ENCODE measurements at places on chromosomes 3 and 15.

DNA sequence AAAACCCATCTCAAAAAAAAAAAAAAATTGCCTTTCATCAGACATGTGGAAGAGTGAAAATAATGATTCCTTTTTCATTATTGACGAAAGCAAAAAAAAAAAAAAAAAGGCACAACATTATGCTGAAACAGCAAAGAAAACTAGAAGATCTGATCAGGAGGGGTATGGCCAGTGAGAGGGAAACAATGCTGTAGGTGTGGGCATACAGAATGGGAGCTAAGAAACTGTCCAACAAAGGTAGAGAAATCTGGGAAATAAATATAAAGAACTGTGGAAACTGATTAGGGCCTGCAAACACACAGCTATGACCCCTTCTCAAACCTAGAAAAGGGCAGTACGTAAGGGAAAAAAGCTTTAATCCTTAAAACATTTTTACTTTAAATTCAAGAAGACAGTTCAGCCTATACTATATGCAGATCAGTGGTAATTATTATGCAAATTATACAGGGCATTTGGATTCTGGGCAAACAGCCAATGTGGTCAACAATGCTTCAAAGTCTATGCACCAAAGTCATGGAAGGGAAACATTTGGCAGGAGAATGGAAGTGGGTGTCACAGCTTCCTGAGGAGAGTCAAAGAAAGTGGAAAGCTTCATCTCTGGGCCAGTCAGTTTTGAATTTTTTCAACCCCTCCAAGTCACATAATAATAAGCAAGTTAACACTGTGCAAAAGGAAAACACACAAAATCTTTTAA lies 68.3 kb upstream of the SLC12A8 start:
- peak; percentile 50 for DNase-seq

DNA sequence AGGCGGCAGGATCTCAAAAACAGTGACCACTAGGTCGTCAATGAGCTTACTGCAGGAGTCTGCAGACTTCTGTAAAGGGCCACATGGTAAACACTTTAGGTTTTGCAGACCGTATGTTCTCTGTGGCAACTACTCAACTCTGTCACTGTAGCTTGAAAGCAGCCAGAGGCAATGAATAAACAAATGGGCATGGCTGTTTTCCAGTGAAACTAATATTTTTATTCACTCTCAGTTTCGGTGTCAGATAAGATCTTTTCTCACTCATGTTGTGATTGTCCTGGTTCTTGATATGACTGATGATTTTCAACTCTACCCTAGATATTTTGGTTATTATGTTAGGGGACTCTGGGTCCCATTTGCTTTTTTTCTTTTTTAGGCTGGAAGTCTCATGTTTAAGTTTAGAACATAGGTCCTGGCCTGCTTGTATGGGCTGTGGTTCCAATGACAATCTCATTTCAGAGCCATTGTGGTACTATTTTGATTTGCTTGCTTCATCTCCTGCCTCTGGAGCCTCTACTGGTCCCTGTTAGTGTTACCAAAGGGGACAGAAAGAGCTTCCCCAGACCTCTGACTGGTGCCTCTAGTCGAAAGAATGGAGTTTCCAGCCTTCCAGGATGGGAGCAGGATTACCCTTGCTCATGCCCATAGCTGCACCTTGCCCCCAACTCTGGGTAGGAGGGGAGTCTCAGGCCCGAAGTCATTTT lies 222.0 kb downstream of the STT3B start:
- no peak for DNase-seq

- DNase-seq, result no peak
Observed at GRCh38 chr3:76624164-76624563, 415.7 kb upstream of the ROBO2 start.

- DNase-seq, result no peak
Observed at GRCh38 chr3:105354429-105354828, 12.3 kb upstream of the ALCAM start.
